ENCODE measurements at places on chromosomes 5 and 9.

GRCh38 chr5:168917947-168918600, 338.9 kb upstream of the PANK3 start:
- no peak for DNase-seq

GRCh38 chr5:133273661-133274596, 222.1 kb downstream of the HSPA4 start:
- DNase-seq: peak; percentile 48

GRCh38 chr9:132903574-132904492, 25.1 kb downstream of the SPACA9 start:
- no peak for DNase-seq

GRCh38 chr5:6556089-6556801, 76.6 kb downstream of the NSUN2 start:
- DNase-seq: no peak

DNA sequence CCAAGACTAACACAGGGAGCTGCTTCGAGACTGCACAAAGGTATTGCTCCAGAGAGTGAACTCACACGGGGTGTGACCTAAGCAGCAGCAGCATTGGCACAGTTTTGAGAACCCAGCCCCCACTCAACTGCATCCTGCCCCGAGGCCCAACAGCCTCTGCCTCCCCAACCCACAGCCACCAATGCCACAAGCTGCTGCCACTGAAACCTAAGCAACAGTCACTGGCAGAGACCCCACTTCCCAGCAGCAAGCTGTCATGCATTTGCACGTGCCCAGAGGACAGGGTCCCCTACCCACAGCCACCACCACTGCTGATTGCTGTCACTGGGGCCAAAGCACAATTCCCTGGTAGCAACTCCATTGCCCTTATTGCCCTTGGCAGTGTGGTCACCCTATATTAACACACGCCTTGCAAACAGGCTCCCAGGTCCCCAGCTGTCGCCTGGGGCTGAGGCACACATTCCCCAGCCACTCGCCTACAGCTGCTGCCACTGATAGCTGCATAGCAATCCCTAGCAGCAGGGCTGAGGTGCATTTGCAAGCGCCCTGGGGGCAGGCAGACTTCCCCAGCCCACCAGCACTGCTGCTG, 141.0 kb downstream of the AGTPBP1 start:
- DNase-seq: no peak

GRCh38 chr9:110192531-110193261, 15.3 kb downstream of the C9orf152 start:
- DNase-seq: peak; percentile 82

DNA sequence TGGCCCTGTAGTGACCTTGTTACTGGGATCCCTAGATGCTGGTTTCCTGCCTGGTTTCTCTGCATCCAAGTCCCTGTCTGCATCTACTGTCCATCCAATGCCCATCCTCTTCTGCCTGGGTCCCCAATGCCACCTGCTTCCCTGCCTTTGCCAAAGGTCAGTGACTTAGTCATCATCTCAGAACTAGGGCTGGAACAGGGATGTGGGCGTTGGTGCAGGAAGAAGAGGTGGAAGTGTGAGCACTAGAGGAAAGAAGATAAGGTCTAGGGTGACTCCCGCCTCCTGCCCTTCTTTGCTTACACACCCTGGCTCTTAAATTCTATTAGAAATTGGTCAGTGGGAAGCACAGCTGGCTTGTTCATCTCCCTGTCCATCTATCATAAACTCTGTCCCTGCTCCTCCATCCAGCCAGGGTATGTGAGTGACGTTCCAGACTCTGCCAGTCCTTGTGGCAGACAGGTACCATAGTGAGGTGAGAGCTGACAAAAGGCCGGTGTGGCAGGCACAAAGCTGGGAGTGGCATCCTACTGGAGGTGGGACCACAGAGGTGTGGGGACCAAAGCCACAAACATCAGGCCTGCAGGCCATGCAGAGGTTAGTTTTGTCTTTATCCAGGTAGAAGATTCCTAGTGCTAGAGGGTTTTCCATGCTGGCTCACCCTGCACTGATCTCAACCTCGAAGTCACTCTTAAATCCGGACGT, 9.2 kb downstream of the PTPN3 start:
- no peak for DNase-seq

DNA sequence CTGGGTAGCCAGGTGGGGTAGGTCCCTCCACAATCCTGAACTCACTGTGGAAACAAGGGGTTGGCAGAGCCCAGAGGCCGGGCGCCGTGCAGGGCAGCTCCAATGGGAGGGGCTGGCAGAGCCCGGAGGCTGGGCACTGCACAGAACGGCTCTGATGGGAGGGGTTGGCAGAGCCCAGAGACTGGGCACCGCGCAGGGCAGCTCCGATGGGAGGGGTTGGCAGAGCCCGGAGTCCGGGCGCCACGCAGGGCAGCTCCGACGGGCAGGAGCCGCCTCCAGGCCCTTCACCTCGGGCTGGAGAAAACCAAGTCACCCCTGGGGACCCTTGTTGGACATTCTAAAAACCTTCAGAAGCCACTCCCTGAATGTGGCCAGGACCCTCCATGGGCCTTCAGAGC, 9.3 kb downstream of the NACC2 start:
- no peak for DNase-seq

GRCh38 chr5:32027717-32028458, 146.2 kb downstream of the GOLPH3 start:
- peak; percentile 82 for DNase-seq

DNA sequence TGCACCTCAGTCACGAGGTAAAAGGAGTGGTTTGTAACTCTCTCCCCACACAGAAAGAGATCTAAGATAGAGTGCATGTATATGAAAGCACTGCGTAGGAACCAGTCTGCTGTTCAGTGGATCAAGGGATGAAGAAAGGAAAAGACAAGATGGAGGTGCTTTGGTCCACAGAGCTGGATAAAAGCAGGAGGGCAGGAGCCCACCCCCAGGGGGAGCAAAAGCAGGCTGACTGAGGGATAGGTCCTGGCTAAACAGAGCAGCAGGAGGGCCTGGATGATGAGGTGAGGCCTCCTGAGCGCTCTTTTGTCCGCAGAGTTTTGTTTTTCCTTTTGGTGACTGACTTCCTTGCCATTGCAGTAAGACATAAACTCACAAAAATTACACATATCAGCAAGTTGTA, 293.5 kb upstream of the C9orf72 start:
- no peak for DNase-seq

- no peak for DNase-seq
These were observed 157.3 kb upstream of the GRAMD2B start for GRCh38 chr5:126265917-126266316.

GRCh38 chr9:136022731-136023409, 61.7 kb upstream of the UBAC1 start:
- DNase-seq: no peak

DNA sequence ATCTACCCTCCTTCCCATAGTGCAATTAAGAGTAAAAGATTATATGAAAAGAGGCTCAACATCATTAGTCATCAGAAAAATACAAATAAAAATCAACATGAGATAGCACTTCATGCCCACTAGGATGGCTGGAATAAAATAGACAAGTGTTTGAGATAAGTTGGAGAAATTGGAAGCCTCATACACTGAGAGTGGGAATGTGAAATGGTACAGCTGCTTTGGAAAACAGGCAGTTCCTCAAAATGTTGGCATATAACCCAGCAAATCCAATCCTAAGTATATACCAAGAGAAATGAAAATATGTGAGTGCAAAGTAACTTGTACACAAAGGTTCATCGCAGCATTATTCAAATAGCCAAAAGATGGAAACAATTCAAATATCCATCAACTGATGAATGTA, 9.8 kb downstream of the SPATA31D3 start:
- no peak for DNase-seq

GRCh38 chr9:99749641-99750040, 72.0 kb upstream of the NR4A3 start:
- DNase-seq: no peak

DNA sequence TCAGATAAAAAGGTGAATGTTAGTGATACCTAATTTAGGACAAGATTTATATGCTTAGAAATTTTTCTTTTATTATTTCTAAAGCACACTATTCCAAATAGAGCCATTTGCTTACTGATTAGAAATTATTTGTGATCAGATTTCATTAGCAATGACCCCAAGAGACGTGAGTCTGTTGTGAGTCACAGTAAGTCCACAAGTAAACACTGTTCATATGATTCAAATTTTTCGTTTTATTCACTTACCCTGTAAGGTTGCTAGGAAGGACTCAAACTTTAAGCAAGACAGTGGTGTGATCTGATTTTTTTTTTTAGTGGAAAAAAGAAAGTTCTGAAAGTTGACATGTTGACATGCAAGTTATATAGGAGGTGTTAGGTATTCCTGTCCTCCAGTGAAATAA, 1.2 kb downstream of the CARD6 start:
- DNase-seq: peak; percentile 39

DNA sequence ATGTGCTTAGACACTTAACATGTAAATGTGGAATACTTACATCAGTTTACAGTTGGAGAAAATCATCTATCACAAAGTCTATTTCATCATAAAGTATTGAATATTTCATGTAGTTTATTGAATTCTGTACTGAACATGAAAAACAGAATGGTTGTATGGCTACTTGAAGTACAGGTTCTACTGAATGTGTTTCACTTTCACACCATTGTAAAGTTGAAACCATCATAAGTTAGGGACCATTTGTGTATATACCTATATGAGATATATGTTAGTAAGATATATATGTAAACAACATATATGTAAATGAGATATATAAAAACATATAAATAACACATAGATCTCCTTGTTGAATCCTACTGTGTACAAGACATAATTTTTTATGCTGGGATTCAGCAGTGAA, 63.0 kb upstream of the TAF11L2 start:
- DNase-seq: no peak

DNA sequence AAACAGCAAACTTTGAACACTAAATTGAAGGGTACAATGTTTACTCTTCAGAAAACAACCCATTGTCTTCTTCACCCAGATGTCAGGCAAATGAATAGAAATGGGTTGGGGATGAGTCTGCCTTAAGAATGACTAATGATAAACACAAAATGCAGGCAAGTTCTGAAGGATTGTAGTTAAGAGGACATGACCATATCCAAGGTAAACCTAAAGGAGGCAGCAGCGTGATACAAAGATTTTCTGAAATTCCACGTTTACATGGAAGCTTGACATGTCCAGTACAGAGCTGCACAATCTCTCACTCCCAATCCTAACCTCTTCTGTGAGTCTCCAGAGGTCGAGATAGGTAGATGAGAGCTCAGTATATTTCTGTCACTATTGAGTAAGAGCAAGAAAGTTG, 1263.2 kb upstream of the CDH6 start:
- no peak for DNase-seq

DNA sequence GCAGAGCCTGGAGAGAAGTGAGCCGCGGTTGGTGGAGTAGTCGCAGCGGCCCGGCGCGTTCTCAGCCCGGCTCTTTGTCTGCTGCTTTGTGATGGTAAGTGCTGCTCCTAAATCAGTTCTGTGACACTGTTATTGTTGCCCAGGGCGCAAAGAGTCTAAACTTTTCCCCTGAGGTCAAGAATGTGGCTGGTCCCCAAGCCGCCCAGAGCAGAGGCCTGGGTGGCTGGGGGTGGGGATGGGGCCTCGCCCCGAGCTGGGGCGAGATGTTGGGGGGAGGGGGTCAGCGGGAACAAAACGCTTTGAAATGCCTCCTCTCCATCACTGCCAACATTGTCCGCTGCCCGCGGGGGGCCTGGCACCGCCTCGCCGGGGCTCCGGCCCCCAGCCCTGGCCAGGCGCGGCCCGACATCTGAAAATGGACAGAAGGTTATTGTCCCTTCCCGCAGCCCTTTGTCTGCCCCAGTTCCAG, 11.7 kb upstream of the CERCAM start:
- no peak for DNase-seq

GRCh38 chr9:92061184-92061583, 54.0 kb downstream of the SPTLC1 start:
- DNase-seq: no peak

- no peak for DNase-seq
These were observed 164.5 kb downstream of the SPATA31D1 start for GRCh38 chr9:82153032-82153431.

DNA sequence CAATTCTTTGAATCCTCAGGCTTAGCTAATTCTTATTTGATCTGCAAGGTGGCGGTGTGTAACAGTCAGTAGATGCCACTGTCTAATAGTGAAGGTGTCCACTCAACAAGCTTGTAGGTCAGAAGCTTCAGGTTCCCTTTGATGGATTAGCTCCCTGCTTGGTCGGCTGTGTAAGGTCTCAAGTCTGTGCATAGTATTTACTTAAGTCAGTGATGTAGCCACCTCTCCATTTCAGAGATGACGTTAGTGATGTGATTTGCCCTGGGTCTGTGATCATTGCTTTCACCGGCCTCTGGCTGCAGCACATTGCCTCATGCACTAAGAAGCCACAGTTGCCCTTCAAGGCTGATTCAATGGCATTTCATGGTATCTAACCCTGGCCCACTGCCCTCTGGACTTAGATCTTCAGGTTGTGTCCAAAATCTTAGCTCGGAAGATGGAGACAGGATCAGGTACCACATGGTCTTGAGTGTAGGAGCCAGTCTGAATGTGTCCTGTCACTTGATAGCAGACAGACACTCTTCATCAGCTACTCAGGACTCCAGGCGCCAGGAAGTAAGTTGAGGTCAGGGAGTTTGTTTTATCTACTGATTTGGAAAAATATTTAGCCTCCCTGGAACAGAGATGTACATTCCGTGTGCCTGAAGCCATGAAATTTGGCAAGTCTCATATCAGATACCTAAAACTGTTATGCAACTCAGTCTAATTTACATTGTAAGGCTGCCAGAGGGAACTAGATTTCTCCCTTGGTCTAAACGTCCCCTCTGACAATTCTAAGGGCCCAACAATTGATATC, 42.9 kb downstream of the SUB1 start:
- no peak for DNase-seq

GRCh38 chr5:81426359-81427030, 32.6 kb upstream of the ACOT12 start:
- DNase-seq: no peak

- DNase-seq: no peak
These were observed 378.3 kb downstream of the KCTD16 start for GRCh38 chr5:144548936-144549335.

DNA sequence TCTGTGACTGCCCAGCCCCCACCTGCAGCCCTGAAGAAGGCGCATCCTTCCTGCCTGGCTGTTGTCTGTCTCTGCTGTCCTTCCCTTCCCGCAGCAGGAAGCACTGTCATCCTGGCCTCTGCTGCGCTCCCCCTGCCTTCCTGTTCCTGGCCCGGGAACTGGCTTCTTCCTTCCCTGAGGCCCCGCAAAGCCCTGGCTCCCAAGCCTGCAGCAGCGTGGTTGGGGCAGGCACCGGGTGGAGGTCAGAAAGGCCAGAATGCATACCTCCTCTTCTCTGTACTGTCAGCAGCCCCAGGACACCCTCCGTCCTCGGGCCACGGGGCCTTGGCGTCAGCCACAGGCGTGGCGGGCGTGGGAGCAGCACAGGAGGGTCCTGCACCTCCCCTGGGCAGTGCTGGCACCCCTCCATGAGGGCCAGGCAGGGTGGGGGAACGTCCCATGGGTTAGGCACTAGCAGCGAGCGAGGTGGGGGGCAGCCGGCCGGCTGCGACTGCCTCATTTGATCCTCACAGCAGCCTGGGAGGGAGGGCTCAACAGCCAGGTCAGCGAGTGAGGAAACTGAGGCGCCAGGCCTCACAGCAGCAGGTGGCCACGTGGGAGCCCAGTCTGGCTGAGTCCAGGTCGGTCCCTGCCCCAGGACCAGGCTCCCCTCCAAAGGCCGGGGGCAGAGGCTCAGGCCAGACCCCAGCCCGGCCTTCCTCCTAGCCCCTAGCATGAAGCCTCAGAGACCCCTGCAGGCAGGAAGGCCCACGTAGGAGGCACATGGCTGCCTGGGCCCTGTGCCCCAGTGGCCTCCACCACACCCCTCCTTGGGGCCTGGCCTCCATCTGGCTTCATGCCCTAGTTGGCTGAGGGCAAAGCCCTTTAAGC, 9.4 kb downstream of the FLT4 start:
- DNase-seq: no peak

- DNase-seq: no peak
These were observed 137.5 kb downstream of the ARHGEF28 start for GRCh38 chr5:73763300-73764032.
